Left lobe of liver (tissue), 2 donors: ENCODE measurements at places on chromosomes 12 and 14. TPM values are rescaled to one million over a fixed set of nuclear protein-coding genes. Genes with fewer than 3 reads are reported as not detected.

DNA sequence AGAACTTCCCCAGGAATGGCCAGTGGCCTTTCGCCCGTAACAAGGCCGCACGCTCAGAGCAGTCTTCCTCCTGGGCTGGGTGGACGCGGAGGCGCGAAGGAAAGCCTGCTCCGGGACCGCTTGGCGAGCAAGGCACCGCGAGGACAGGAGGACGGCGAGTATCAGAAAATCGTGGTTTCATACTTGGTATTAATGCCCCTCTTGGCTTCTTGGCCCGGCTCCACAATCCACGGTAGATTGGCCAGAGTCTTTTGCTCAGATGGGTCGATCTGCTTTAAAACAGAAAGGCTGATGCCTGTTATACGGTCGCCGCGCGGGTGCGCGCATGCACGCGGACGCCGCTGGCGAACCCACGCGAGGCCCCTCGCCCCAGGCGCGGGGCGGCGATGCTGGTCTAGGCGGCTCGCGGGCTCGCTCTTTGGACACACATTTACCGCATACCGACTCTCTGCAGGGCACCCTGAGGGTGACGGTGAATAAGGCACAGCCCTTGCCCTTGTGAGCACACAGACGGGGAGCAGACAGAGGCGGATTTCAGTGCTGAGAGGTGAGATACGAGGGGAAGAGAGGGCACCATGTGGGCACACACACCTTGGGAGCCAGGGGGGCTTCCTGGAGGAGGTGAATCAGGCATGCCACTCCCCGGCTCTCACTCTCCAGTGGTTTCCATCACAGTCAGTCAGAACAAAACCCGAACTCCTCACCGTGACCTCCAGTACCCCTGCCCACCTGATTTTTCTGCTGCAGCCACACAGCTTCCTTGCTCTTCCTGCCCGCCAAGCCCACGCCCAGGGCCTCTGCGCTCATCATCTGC, 100.7 kb downstream of the APAF1 start:
- DNase-seq: no peak

Gene PSMB11
- not detected for total RNA-seq

GRCh38 chr12:54220092-54220557, 31.3 kb upstream of the SMUG1 start:
- peak; percentile 62 for DNase-seq

DNA sequence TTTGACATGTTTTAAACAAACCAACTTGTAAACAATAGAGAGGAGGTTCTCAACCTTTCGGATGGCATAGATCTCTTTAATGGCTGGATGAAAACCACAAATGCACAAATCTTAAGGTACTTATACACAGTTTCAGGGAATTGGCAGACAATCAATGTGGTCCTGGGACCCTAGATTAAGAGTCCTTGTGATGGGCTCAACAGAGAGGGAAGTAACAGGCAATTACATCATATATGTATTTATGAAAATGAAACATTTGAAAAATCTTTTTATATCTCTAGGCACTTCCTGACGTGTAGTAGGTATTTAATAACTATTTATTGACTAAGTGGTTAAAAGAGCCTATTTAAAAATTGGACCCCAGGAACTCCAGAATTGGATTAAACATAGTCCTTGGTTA, 897 bp downstream of the ACTR10 start:
- DNase-seq: no peak

GRCh38 chr12:132396657-132397056, 67.3 kb upstream of the GALNT9 start:
- no peak for DNase-seq

Gene SIX4
- 0.10 TPM for total RNA-seq

Gene NOP9
- 17.2 TPM for total RNA-seq
